ENCODE measurements at places on chromosomes 1 and 21.

GRCh38 chr21:35204125-35204524, 155.0 kb upstream of the RUNX1 start:
- DNase-seq, result no peak

- no peak for DNase-seq
Measured at GRCh38 chr1:47226839-47227215, 5.2 kb downstream of the TAL1 start.

GRCh38 chr1:169105434-169106094, 926 bp upstream of the ATP1B1 start:
- DNase-seq, result peak; percentile 36

DNA sequence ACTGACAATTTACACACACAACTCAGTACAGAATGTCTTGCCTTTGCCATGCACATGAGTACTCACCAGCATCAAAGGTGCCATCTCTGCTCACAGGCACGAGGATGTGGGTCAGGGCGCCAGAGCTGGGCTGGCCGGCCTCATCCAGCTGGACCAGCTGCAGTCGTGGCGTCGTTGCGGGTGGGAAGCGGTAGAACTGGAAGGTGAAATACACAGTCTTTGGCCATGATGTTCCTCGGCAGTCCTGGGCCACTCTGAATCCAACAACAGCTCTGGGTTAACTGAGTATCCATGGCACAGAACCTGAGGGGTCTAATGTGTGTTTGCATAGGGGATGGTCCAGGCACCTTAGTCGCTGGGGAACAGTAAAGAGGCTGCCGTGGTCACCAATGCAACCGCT, 87.7 kb downstream of the NPHP4 start:
- no peak for DNase-seq

DNA sequence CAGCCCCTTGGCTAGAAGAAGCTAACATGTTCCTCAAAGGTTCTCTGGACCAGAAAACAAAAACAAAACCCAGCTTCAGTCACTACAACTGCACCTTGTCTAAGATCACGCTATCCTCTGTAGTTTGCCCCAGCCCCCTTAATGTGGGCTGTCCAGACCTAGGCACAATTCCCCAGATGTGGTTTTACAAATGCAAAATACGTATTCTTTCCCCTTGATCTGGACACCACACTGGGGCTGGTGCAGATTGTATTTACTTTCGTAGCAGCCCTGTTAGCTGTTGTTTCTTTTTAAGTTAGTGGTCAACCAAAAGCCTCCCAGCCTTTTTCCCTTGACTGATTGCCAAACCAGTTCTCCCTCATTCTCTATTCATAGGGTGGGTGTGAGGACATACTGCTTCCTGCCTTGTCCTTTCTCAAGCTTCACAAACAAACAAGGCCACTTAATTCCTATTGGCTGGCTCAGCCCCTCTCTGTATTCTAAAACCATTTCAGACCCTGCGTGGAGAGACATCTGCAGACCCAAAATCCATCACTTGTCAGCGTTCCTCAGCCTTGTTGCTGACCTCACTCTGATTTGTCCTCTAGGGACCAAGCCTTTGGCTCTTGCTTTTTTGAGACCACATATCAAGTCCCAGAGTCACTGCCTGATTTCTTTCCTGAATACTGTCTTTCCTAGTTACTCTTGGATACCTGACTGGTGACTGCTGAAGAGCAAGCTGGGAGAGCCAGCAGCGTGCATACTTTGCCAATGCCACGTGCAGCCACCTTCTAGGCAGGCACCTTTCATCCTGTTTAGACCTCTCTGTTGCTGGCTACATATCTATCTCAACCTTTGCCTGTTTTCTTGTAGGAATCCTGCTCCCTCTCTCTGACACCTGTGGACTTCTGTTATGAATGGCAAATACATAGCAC, 96.4 kb upstream of the RAB3GAP2 start:
- DNase-seq, result no peak

DNA sequence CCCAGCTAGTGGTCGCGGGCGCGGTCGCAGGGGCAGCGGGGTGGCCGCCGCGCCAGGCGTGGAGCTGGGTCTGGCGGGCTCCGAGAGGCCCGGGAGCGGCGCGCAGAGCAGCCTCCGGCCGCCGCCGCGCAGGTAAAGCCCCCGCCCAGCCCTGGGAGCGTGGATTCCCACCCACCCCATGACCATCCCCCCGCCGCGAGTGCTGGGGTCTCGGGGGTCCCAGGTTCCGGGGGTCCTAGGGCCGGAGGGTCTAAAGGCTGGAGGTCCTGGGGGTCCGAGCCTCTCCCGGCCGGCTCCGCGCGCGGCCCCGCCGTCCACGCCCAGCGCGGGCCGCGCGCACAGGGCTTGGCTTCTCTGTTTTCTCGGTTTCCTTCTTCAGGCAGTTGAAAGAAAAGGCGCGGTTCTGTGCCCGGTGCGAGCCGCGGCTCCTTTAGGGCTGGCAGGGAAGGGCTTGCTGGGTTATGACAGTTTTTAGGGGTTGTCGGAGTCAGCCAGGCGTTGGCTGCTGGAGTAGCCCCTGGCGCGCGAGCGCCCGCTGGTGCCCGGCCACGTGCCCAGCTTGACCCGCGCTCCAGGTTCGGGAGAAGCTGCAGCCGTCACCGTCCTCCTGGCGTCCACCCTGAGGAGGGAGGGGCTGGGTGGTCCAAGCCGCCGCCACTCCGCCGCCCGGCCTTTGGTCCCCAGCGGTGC, 359 bp downstream of the LRRC3 start:
- DNase-seq, result peak; percentile 59

- DNase-seq, result no peak
Measured at GRCh38 chr1:241336335-241336734, 20.7 kb downstream of the RGS7 start.

- DNase-seq, result no peak
Measured at GRCh38 chr1:93015590-93015989, 54.3 kb upstream of the DIPK1A start.

DNA sequence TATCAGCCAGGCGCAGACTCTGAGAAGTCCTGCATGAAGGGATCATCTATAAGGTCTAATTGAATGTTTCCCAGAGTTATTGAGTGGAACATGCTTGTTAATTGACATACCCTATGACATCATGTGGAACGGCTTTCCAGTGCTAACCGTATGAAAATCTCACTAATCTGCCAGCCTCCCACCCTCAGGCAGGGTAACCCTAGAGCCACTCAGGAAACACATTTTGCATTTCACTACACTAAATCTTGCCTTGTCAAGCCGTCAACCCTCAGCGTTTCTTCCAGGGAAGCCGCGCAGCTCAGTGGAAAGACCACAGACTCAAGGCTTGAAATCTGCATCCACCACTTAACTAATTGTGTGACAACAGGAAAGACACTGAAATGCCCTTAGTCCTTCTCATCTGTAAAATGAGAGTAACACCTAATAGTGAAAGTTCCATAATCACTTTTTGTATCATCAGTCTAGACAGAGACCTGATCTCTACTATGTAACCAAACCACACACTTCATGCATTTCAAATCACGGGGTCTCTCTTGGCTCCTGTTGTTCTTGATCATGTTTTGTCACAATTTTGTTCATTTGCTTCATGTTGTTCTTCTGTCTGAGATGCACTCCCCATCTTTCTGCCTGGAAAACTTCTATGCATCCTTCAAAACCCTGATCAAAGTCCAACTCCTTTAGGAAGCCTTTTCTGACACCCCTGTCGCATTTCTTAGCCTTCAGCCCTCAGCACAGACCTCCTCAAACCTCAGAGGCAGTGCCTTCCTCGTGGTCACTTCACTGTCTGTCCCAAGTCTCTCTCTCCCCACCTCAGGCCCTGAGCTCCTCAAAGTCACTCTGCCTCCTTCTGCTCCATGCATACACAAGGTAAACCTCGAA, 246.5 kb downstream of the TOMM20 start:
- DNase-seq, result peak; percentile 59
